ENCODE measurements at places on chromosomes 5 and 9. TPM values are rescaled to one million over a fixed set of nuclear protein-coding genes. Genes with fewer than 3 reads are reported as not detected.

Gene PRSS3
- not detected for total RNA-seq

- H3K4me3 ChIP-seq = no peak overlapping the region
- H3K27ac ChIP-seq = no peak overlapping the region
- H3K27me3 ChIP-seq = no peaks in the 10 kb centered on the region
- H3K36me3 ChIP-seq = no peaks in the 10 kb centered on the region
- H3K4me1 ChIP-seq = no peaks in the 10 kb centered on the region
Observed at GRCh38 chr5:98982880-98983279, 54.1 kb upstream of the CHD1 start.

- H3K36me3 ChIP-seq = no peaks in the 10 kb centered on the region
- no peak overlapping the region for H3K27ac ChIP-seq
- H3K4me1 ChIP-seq = no peaks in the 10 kb centered on the region
- no peak for DNase-seq
Observed at GRCh38 chr9:18472841-18473251, 1.1 kb upstream of the ADAMTSL1 start.

GRCh38 chr5:17314907-17315471 is 97.6 kb downstream of the BASP1 start:
- no peak for DNase-seq
- no peaks in the 10 kb centered on the region for H3K36me3 ChIP-seq
- H3K4me3 ChIP-seq = no peak overlapping the region
- peaks cover 1% of the 10 kb centered on the region for H3K27me3 ChIP-seq
- H3K27ac ChIP-seq = no peak overlapping the region

Gene GFRA3
- not detected for total RNA-seq

DNA sequence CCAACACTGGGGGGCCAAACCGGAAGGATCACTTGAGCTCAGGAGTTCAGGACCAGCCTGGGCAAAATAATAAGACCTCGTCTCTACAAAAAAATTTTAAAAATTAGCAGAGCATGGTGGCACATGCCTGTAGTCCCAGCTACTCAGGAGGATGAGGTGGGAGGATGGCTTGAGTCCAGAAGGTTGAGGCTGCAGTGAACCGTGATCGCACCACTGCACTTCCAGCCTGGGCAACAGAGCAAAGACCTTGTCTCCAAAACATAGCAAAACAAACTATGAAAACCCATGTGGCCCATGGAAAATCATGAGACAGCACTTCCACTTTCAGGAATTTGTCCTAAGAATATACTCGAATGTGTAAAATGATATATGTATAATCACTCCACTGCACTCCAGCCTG is 6.1 kb downstream of the SETX start:
- H3K4me1 ChIP-seq = peaks cover 49% of the 10 kb centered on the region
- no peaks in the 10 kb centered on the region for H3K27me3 ChIP-seq
- no peak for DNase-seq
- no peak overlapping the region for H3K4me3 ChIP-seq
- H3K36me3 ChIP-seq = peaks cover 56% of the 10 kb centered on the region

Gene TSLP
- 1.0 TPM for total RNA-seq

DNA sequence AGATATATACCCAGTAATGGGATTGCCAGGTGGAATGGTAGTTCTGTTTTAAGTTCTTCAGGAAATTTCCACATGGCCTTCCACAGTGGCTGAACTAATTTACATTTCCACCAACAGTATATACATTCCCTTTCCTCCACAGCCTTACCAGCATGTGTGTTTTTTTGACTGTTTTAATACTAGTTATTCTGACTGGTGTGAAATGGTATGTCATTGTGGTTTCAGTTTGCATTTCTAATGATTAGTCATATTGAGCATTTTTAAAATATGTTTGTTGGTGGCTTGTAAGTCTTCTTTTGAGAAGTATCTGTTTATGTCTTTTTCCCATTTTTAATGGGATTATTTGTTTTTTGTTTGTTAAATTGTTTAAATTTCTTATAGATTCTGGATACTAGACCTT is 208.9 kb downstream of the CFAP90 start:
- H3K27me3 ChIP-seq = peaks cover under 1% of the 10 kb centered on the region
- no peak overlapping the region for H3K27ac ChIP-seq
- H3K4me1 ChIP-seq = no peaks in the 10 kb centered on the region

DNA sequence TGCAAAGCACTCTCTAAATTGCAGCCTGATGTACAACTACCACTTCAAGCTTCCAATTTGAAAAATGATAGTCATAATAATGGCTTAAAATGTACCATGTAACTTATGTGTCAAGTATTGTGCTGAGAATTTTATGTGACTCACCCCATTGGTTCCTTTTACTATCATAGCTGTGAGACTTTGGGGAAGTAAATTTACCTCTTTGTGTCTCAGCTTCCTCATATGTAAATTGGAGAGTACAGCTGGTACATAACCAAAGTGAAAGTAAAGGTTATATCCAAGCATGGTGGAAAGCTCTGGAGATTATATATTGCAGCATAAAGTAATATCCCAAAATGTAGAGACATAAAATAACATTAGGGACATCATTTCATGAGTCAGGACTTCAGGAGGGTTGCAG is 2200.4 kb upstream of the C9orf72 start:
- no peaks in the 10 kb centered on the region for H3K36me3 ChIP-seq
- no peak overlapping the region for H3K4me3 ChIP-seq
- no peak overlapping the region for H3K27ac ChIP-seq
- DNase-seq = no peak
- no peaks in the 10 kb centered on the region for H3K4me1 ChIP-seq

Gene WDR38
- not detected for total RNA-seq

Gene PDE4D
- total RNA-seq = 80.7 TPM

DNA sequence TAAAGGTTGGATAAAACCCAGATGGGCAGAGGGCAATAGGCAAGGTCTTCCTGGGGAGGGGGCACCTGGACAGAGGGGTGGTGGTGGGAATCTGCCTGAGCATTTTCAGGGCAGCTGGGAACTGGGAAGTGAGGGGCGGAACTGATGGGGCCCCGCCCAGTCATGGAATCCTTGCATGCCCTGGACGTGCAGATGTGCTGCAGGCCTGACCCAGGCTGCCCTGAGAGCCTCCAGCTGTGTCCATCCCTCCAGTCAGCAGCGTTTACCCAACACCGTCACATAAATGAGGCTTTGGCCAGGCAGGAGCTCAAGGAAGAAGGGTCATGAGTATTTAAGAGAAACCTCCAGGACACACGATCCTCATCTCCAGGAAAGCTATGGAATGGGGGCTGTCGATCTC is 70.3 kb downstream of the DAB2IP start:
- no peak overlapping the region for H3K4me3 ChIP-seq
- DNase-seq = no peak
- no peaks in the 10 kb centered on the region for H3K4me1 ChIP-seq
- H3K36me3 ChIP-seq = no peaks in the 10 kb centered on the region
- H3K27me3 ChIP-seq = no peaks in the 10 kb centered on the region

- no peaks in the 10 kb centered on the region for H3K36me3 ChIP-seq
- peaks cover 23% of the 10 kb centered on the region for H3K4me1 ChIP-seq
- DNase-seq = peak; percentile 68
- peaks cover under 1% of the 10 kb centered on the region for H3K27me3 ChIP-seq
Observed at GRCh38 chr9:78121488-78121887, 89.9 kb upstream of the GNAQ start.

- peak; percentile 90 for DNase-seq
- no peak overlapping the region for H3K4me3 ChIP-seq
- peaks cover 18% of the 10 kb centered on the region for H3K4me1 ChIP-seq
- peaks cover 25% of the 10 kb centered on the region for H3K27me3 ChIP-seq
Observed at GRCh38 chr9:127004946-127005769, 90.6 kb downstream of the RALGPS1 start.

All from activated CD8-positive, alpha-beta T cell treated with anti-CD3 and anti-CD28 coated beads for 36 hours (primary cell).